T-helper 17 cell (primary cell): ENCODE measurements at places on chromosomes 1 and 21. TPM values are rescaled to one million over a fixed set of nuclear protein-coding genes. Genes with fewer than 3 reads are reported as not detected.

The FAM72D gene
- total RNA-seq: 0.37 TPM

The RHEX gene
- 0.50 TPM for total RNA-seq

DNA sequence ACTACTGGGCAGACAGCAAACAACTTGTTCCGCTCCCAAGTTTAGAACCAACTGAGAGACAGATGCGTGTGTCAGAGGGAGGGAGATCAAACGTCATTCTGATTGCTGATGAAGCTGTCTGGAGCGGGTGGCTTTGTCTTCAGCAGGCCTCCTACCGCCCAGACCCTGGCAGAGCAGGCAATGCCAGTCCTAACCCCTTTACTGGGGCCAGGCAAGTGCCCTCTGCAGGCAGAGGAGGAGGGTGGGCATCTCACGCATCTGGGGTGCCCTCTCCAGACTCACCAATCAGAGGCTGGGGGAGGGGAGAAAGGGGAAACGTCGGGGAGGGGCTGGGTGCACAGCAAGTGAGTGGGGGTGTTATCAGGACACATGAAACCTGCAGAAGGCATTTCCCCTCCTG lies 126.6 kb downstream of the ACTL8 start:
- H3K27me3 ChIP-seq: peaks cover 38% of the 10 kb centered on the region
- no peaks in the 10 kb centered on the region for H3K4me1 ChIP-seq
- H3K4me3 ChIP-seq: no peak overlapping the region
- no peak overlapping the region for H3K27ac ChIP-seq
- H3K36me3 ChIP-seq: no peaks in the 10 kb centered on the region
- DNase-seq: no peak

GRCh38 chr1:19903621-19904020 lies 19.8 kb downstream of the PLA2G2E start:
- H3K4me3 ChIP-seq: no peak overlapping the region
- peaks cover 16% of the 10 kb centered on the region for H3K36me3 ChIP-seq
- H3K4me1 ChIP-seq: peaks cover 2% of the 10 kb centered on the region

DNA sequence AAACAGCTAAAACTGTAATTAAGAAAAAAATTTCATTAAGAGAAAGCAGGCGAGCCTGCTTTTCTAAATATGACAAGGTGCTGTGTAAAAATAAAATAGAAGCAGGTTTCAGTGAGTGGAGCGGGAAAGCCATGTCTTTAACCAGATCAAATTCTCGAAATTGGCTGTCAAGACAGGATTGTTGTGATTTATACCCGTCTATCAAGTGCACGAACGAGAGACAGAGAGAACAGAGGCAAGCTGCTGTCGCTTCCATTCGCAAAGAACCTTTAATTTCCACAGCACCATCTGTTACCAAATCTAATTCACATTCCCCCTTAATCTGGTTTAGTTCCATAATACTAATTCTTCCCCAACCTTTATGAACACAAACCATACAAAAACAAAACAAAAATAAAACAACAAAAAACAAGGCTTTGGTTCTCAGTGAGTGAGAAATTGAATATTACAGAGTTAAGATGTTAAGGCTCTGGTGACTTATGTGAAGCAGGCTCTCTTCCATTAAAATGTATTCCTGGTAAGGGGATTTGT lies 35.0 kb downstream of the ESRRG start:
- no peak overlapping the region for H3K27ac ChIP-seq
- DNase-seq: no peak
- H3K4me3 ChIP-seq: no peak overlapping the region
- no peaks in the 10 kb centered on the region for H3K27me3 ChIP-seq
- H3K4me1 ChIP-seq: no peaks in the 10 kb centered on the region

DNA sequence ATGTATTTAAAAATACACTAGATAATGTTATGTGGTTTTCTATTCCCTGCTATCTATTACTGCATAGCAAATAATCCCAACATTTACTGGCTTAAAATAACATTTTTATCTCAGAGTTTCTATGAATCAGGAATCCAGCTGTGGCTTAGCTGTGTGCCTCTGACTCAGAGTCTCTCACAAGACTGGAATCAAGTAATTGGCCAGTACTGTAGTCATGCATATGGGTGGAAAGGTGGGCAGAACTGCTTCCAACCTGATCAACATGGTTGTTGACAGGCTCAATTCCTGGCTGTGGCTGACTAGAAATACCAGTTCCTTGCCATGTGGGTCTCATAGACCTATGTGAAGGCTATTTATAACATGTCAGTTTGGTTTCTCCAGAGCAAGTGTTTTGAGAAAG lies 131.8 kb downstream of the PDE4B start:
- no peak overlapping the region for H3K4me3 ChIP-seq
- H3K36me3 ChIP-seq: no peaks in the 10 kb centered on the region
- no peaks in the 10 kb centered on the region for H3K4me1 ChIP-seq
- H3K27ac ChIP-seq: no peak overlapping the region
- peaks cover 18% of the 10 kb centered on the region for H3K27me3 ChIP-seq

DNA sequence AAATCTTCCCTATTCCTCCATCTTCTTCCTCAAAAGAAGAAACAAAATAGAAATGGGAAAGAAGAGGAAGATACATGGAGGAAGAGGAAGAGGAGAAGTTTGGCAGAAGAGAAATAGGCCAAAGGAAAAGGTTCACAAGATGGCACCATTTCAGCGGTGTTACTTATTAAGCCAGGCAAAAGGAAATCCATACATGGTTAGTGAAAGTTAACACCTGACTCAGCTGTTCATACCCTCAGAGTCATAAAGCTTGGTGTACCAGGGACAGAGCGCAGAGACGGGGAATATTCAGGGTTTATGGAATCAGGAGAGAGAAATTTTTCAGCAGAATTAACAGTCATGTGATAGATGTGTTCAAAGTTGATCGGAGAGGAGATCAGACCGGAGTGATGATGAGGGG lies 70.6 kb downstream of the COQ8A start:
- no peaks in the 10 kb centered on the region for H3K4me1 ChIP-seq
- DNase-seq: no peak
- no peak overlapping the region for H3K4me3 ChIP-seq
